NB4 (cell line): ENCODE measurements at places on chromosomes 5 and 9.

DNA sequence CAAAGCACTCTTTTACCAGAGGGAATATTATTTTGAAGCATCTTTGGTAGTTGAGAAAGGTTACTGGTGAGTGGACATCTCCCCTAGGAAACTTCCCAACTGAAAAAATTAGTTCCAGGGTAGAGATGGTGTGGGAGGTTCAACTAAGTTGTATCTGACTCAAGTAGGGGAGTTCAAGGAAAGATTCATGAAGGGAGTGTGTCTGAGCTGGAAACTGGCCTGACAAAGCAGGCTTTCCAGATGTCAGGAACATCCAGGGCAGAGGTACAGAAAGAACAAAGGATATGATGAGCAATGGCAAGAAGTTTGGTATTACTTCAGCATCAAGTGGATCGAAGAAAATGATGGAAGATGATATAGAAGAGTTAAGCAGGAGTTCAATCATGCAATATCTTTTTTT is 458.0 kb upstream of the RIOK2 start:
- DNase-seq, result no peak

- DNase-seq, result no peak
Observed at GRCh38 chr5:82817897-82818676, 259.1 kb downstream of the TMEM167A start.

DNA sequence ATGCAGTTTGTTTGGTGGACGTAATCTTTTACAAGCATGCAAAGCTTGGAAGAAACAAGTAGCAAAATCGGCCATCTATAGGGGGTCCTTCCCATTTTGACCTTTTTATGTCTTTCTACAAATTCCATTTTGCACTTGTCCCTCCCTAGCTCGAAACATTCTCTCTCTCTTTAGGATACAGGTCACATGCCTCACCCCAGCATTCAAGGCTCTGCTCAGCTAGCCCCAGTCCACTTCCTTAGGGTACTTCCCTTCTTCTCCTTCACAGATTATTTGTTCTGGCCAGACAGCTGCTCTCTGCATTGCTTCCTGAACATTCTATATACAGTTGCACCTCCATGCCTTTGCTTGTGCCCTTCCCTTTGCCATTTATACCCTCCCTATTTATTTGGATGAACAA is 31.7 kb upstream of the TRIM14 start:
- peak; percentile 35 for DNase-seq

GRCh38 chr9:89377411-89377810 is 59.1 kb downstream of the SECISBP2 start:
- DNase-seq, result peak; percentile 56

- no peak for DNase-seq
Observed at GRCh38 chr5:107578051-107578635, 92.6 kb downstream of the EFNA5 start.

GRCh38 chr5:140324617-140325241 is 21.7 kb downstream of the HBEGF start:
- peak; percentile 58 for DNase-seq

- DNase-seq, result no peak
Observed at GRCh38 chr5:39226100-39226451, 6.7 kb upstream of the FYB1 start.

DNA sequence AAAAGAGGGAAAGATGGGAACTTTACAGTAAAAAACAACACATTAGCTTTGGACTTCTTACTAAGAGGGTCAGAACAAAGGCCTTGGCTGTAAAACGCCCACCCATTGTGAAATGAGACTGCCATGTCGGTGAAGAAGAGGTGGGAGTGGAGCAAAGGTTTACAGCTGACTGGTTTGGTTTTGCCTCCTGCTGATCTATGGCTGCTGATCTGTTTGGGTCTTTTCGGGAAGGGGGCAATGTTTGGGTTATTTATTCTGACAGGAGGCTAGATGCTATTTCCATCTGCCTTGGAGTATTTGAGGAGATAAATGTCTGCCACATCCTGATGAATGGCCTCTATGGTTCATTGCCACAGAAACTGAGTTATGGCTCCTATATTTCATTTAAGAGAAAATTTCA is 408.7 kb downstream of the TLE4 start:
- DNase-seq, result no peak

DNA sequence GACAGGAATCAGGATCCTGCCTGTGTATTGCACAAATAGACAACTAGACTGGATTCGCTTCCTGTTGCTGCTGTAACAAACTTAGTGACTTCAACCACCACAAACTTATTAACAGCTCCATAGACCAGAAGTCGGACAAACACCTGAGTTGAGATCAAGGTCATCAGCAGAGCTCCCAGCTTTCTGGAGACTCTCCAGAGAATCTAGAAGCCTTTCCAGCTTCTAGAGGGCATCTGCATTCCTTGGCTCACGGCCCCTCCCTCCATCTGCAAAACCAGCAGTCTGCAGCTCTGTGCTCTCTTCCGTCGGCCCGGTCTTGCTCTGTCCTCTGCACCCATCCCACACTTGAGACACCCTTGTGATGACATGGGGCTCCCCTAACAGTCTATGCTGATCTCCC is 99.1 kb downstream of the KCNT1 start:
- DNase-seq, result no peak

DNA sequence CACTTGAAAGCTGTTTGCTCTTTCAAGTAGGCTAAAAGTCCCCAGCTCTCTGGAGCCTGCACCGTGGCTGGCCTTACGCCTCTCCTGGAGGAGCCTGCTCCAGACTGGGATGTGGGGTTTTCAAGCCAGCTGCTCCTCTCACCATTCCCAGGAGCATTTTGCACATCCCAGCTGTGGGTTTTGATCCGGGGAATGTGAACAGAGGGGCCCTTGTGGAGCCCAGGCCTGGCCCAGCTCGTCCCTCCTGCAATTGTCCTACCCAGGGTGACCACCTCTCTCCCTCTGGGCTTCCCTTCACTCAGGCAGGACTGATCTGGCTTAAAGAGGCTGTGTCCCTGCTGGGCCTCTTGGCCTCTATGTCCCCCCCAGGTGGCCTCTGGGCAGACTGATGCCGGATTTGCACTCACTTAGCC is 32.5 kb upstream of the TIFAB start:
- DNase-seq, result no peak

GRCh38 chr9:93110311-93110855 is 14.4 kb downstream of the CARD19 start:
- peak; percentile 5 for DNase-seq

GRCh38 chr5:28558196-28558595 is 1519.8 kb upstream of the CDH9 start:
- DNase-seq, result no peak

DNA sequence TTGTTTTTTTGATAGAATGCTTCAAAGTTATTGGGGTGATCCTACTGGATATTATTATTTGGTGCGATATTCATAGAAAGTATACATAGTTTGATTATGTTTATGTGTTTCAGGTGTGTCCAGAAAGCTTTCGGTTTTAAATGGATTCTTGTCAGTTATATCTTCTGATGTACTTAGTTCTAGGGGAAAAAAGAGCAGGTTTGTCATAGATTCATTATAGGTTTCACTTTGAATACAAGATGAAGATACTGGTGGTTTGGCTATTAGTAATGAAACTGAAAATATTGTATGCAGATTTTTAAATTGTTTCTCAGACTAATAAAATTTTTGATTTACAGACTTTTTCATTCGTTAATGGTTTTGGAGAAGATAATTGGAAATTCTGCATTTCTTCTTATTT is 98.9 kb downstream of the MAN2A1 start:
- no peak for DNase-seq
